Astrocyte (in vitro differentiated cells and primary cell): ENCODE measurements at places on chromosomes 2 and 18. TPM values are rescaled to one million over a fixed set of nuclear protein-coding genes. Genes with fewer than 3 reads are reported as not detected.

C2orf42 gene
- total RNA-seq: 15.2 and 20.7 TPM in 2 replicates

HTR2B gene
- 0.27 TPM in 1 of 2 replicates, not detected in the other for total RNA-seq

C2orf80 gene
- not detected in 2 replicates for total RNA-seq

CROCC2 gene
- not detected in 2 replicates for total RNA-seq

CFAP65 gene
- 0.22 and 0.27 TPM in 2 replicates for total RNA-seq

AKAIN1 gene
- total RNA-seq: not detected in 2 replicates

SIX3 gene
- 0.48 and 1.7 TPM in 2 replicates for total RNA-seq

TAF4B gene
- 3.0 and 3.2 TPM in 2 replicates for total RNA-seq

GPC1 gene
- total RNA-seq: 252 and 299 TPM in 2 replicates

OSR1 gene
- 0.31 and 1.0 TPM in 2 replicates for total RNA-seq

NTSR2 gene
- not detected in 2 replicates for total RNA-seq

CPSF3 gene
- 36.2 and 40.3 TPM in 2 replicates for total RNA-seq

- no peaks in the 10 kb centered on the region for H3K36me3 ChIP-seq
- DNase-seq: no peak
- H3K27me3 ChIP-seq: no peaks in the 10 kb centered on the region
- H3K4me1 ChIP-seq: peaks cover 19% of the 10 kb centered on the region
- peak overlapping the region; percentile 57 for H3K27ac ChIP-seq
Measured at GRCh38 chr2:45992741-45993475, 304.3 kb upstream of the EPAS1 start.

GRCh38 chr2:227877421-227878310, 6.2 kb downstream of the DAW1 start:
- no peaks in the 10 kb centered on the region for H3K27me3 ChIP-seq
- peaks cover 14% of the 10 kb centered on the region for H3K4me1 ChIP-seq
- peak overlapping the region; percentile 24 for H3K27ac ChIP-seq
- H3K36me3 ChIP-seq: no peaks in the 10 kb centered on the region
- H3K4me3 ChIP-seq: no peak overlapping the region

GRCh38 chr2:66885775-66886383, 451.0 kb downstream of the MEIS1 start:
- no peaks in the 10 kb centered on the region for H3K36me3 ChIP-seq
- H3K27me3 ChIP-seq: no peaks in the 10 kb centered on the region
- no peak overlapping the region for H3K4me3 ChIP-seq
- DNase-seq: peak; percentile 73

DNA sequence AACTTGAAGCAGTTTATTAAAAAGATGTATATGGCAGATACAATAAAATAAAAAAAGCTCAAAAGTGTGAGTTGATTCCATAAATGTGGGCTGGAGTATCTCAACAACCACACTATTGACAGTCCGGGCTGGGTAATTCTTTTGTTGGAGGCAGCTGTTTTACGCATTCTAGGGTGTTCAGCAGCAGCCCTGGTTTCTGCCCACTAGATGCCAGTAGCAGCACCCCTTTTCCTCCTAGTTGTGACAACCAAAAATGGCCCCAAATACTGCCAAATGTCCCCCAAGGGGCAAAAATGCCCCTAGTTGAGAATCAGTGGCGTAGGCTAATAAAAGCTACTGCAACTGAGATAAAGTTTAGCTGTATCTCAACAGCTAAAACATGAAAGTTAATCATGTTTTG, 44.8 kb downstream of the CHMP3 start:
- no peaks in the 10 kb centered on the region for H3K27me3 ChIP-seq
- DNase-seq: no peak
- H3K27ac ChIP-seq: no peak overlapping the region

- no peak overlapping the region for H3K27ac ChIP-seq
- H3K4me3 ChIP-seq: no peak overlapping the region
- peak; percentile 40 for DNase-seq
- no peaks in the 10 kb centered on the region for H3K36me3 ChIP-seq
- peaks cover 26% of the 10 kb centered on the region for H3K4me1 ChIP-seq
- H3K27me3 ChIP-seq: no peaks in the 10 kb centered on the region
Measured at GRCh38 chr2:191051825-191052778, 38.1 kb upstream of the STAT1 start.

DNA sequence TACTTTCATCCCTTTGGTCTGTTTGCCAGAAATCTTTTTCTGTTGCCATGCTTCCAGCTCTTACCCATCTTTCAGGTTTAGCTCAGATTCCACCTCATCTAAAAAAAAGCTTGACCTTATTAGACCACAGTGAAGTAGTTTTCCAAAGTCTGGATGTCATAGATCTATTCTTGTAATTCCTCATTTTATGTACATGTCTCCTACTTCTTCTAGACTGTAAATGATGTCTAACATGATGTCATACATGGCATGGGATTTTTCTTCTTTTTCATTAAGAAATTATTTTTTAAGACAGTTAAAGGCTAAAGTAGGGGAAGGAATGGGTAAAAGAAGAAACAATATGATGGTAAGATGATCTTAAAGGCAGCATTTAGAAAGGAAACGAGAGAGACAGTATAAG, 11.3 kb downstream of the GLS start:
- no peak overlapping the region for H3K27ac ChIP-seq
- no peaks in the 10 kb centered on the region for H3K27me3 ChIP-seq
- H3K4me3 ChIP-seq: no peak overlapping the region
- peak; percentile 39 for DNase-seq

DNA sequence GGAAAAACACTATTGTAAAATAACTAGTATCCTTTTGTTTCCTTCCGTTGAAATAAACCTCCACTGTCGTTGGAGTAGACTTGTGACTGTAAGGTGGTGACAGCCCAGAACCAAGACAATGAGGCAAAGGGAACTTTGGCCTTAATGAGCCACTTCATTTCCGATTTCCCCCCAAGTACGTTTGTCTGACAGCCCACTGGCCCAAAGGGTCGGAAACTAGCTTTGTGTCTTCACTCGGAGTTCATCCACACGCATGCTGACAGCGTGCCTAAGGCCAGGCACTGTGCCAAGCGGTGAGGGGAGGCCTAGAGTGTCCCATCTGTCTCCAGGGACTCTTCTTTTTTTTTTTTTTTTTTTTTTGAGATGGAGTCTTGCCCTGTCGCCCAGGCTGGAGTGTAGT, 21.0 kb downstream of the HJURP start:
- H3K27me3 ChIP-seq: no peaks in the 10 kb centered on the region
- H3K4me1 ChIP-seq: peaks cover 4% of the 10 kb centered on the region
- H3K36me3 ChIP-seq: peaks cover 13% of the 10 kb centered on the region
- H3K4me3 ChIP-seq: no peak overlapping the region
- DNase-seq: no peak

GRCh38 chr18:27772081-27772480, 404.8 kb downstream of the CDH2 start:
- DNase-seq: no peak
- H3K27ac ChIP-seq: no peak overlapping the region
- H3K36me3 ChIP-seq: no peaks in the 10 kb centered on the region
- H3K4me1 ChIP-seq: no peaks in the 10 kb centered on the region
- no peaks in the 10 kb centered on the region for H3K27me3 ChIP-seq
- H3K4me3 ChIP-seq: no peak overlapping the region

DNA sequence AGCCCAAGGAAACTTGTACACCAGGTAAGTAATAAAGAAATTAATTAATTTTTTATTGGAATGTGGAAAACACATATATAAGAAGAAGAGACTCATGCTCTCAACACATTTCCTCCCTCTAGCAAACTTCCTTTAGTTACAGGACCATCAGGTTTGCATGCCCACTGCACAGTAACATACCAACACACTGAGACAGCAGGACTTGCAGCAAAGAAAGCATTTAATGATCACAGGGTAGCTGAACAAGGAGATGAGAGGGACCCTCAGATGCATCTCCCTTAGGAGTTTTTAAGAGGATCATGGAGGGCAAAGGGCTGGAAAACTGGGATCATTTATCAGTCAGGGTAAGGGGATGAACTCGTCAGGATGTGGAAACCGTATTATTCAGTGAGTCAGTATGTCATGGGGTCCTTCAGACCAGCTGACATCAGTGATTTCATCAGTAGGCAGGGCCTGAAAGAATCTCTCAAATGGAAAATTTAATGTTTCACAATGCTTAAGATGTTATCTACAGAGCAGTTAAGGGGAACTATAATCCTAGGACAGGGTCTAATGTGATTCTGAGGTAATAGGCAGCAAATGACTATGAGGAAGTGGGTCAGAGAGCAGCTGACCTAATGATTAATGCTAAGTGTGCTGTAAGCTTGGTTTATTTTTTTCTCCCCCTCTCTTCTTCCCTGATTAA, 193.8 kb upstream of the RND3 start:
- no peaks in the 10 kb centered on the region for H3K27me3 ChIP-seq
- DNase-seq: peak; percentile 94
- peak overlapping the region; percentile 12 for H3K4me3 ChIP-seq
- peaks cover 8% of the 10 kb centered on the region for H3K4me1 ChIP-seq
- H3K36me3 ChIP-seq: no peaks in the 10 kb centered on the region

DNA sequence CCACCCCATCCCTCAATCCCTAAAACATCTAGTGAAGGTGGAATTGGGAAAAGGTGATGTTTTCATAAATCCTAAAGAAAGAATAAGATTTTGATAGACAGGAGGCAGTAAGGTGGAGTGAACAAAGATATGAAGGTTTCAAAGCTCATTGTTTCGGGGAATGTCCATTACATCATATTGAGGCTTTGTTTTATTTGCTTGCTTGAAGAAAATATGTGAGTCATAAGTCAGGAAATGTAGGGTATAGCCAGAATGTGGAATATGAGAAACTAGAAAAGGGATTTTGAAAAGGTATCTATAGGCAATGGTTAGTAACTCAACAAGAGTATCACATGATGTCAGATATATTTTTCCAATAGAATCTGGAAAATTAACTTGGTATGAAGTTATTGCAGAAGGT, 1178.5 kb upstream of the ACVR2A start:
- no peak overlapping the region for H3K27ac ChIP-seq
- DNase-seq: peak; percentile 16
- H3K27me3 ChIP-seq: no peaks in the 10 kb centered on the region
- no peaks in the 10 kb centered on the region for H3K36me3 ChIP-seq
- H3K4me3 ChIP-seq: no peak overlapping the region

DNA sequence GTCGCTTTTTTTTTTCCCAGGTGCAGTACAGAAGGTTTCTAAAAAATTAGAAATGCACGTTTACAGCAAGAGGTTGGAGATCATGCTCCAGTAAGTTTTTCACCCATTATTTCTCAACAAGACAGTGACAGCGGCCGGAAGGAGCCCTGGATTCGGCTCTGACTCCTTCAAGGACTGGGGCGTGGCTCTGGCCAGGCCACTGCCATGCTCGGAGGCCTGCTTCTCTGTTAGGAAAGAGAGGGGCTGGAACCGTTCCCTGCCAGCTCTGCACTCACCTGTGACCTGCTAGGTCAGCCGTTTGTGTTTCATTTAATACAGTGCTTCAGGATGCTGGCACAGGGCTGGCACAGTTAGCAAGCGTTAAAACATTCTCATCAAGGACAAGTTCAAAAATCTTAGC, 6.7 kb upstream of the IAH1 start:
- H3K4me3 ChIP-seq: no peak overlapping the region
- peaks cover 15% of the 10 kb centered on the region for H3K36me3 ChIP-seq
- H3K27me3 ChIP-seq: no peaks in the 10 kb centered on the region

DNA sequence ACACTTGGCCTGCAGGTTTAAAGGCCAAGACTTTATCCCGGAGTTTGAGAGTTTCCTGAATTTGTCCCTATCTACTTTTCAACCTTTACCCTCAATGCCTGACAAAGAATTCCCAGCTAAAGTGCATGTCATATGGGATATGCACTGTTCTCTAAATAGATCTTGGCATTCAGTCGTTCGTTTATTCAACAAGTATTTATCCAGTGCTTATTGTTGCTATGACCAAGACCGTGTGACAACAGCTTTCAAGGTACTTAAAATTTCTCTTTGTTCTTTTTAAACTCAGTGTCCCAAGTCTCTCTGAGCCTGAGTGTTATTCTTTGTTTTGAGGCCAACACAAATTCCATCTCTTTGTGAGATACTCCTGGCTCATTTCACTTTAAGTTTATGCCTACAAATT, 133.4 kb downstream of the RGPD3 start:
- no peaks in the 10 kb centered on the region for H3K4me1 ChIP-seq
- DNase-seq: no peak
- H3K36me3 ChIP-seq: no peaks in the 10 kb centered on the region

DNA sequence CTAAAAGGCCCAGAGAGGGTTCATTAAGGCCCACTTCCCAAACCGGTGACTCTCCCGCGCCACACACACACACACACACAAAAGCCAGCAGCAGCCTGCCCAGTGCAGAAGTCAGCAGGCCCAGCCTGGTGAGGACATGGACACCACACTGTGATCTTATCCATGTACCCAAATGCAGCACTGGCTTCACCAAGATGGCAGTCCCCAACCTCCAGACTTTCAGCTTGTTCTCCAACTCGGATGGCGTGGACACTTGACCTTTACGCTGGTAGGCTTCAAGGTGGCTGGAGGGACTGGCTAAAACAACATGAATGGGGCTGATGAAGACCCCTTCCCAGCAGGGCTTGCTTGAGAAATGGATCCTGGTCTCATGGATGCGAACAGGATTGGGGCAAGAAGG, 50.4 kb downstream of the TNS1 start:
- H3K36me3 ChIP-seq: peaks cover 2% of the 10 kb centered on the region
- H3K4me1 ChIP-seq: no peaks in the 10 kb centered on the region
- H3K27me3 ChIP-seq: no peaks in the 10 kb centered on the region
- H3K4me3 ChIP-seq: no peak overlapping the region
- DNase-seq: no peak
- H3K27ac ChIP-seq: no peak overlapping the region

GRCh38 chr18:2848247-2849246, 1.7 kb downstream of the EMILIN2 start:
- H3K27ac ChIP-seq: no peak overlapping the region
- DNase-seq: no peak
- H3K27me3 ChIP-seq: peaks cover 22% of the 10 kb centered on the region
- peak overlapping the region; percentile 56 for H3K4me3 ChIP-seq
- H3K4me1 ChIP-seq: peaks cover 6% of the 10 kb centered on the region
- H3K36me3 ChIP-seq: no peaks in the 10 kb centered on the region

- H3K27ac ChIP-seq: no peak overlapping the region
- no peaks in the 10 kb centered on the region for H3K27me3 ChIP-seq
- H3K4me1 ChIP-seq: peaks cover 6% of the 10 kb centered on the region
- DNase-seq: peak; percentile 30
Measured at GRCh38 chr2:140988597-140988996, 1142.2 kb downstream of the LRP1B start.

GRCh38 chr2:32058130-32058529, 5.2 kb upstream of the SPAST start:
- no peaks in the 10 kb centered on the region for H3K4me1 ChIP-seq
- H3K27ac ChIP-seq: no peak overlapping the region
- H3K27me3 ChIP-seq: no peaks in the 10 kb centered on the region
- H3K36me3 ChIP-seq: no peaks in the 10 kb centered on the region
- no peak overlapping the region for H3K4me3 ChIP-seq
